ENCODE measurements at places on chromosomes 11 and 22.

DNA sequence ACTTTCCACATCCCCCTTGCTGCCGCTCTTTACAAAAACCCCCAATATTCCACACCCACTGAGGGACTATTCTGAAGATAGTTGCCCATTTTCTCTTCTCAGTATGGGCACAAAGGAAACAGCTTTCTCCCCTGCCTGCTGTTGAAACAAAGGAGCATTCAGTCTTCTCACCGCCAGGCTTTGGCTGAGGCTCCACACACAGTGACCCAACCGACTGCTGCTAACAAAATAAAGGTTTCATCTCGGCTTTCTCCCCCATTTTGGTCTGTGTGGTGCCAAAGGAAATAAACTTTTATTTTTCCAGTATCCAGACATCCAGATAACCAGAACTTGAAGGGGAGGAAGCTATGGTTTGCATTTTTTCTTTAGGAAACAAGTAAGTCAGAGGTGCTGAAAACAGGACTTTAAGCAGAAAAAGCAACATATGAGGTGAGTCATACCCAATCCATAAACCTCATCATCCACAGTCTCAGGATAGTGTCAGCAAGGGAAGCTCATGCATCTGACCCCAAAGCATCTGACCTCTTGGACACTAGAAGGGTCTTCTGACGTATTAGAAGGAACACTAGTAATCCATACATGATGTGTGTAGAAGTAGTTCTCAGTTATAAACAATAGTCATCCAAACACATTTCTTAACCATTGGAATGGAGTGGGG lies 6.4 kb downstream of the CLMP start:
- no peak for DNase-seq

DNA sequence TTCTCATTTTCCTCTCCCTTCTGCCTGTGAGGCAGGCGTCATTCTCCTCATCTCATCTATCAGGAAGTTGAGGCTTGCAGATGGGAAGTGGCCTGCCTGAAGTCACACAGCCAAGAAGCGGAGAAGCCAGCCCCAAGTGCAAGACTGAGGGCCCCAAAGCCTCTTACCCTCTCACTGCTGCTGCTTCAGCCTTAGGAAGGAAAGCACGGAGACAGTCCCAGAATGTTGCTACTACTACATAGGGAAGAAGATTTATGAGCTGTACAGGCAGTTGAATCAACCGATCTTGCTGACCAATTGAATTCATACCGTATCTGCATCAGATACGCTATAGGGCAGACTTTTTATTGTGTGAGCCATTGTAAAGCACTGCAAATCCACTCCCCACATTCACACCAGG lies 89.0 kb downstream of the CWC15 start:
- no peak for DNase-seq

GRCh38 chr11:64793271-64794160 lies 9.5 kb downstream of the MAP4K2 start:
- no peak for DNase-seq

- DNase-seq, result no peak
Measured at GRCh38 chr11:120109531-120109930, 28.4 kb downstream of the TRIM29 start.

DNA sequence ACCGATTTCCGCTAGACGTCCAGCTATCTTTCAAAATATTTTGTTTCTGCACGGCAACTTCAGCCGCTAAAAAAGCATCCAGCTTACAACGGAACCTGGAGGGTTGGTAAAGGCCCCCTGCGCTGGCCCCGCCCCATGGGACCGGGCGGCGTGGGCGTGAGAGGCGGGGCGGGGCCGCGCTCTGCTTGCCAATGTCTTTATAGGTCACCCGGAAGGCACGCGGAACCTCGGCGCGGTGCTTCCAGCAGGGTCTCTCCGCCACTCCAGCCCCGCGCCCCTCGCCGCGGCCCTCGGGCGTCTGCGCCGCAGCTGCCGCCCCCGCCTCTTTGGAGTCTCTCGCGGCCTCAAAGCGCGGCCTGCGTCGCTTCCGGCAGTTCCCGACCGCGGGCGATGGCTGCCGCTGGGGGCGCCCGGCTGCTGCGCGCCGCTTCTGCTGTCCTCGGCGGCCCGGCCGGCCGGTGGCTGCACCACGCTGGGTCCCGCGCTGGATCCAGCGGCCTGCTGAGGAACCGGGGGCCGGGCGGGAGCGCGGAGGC lies at the start of gene FDX1:
FDX1 (plus strand) TSS at position 218 of the 536 bp plus-strand sequence; CDS start at position 391, 173 bp downstream.
- peak; percentile 49 for DNase-seq

DNA sequence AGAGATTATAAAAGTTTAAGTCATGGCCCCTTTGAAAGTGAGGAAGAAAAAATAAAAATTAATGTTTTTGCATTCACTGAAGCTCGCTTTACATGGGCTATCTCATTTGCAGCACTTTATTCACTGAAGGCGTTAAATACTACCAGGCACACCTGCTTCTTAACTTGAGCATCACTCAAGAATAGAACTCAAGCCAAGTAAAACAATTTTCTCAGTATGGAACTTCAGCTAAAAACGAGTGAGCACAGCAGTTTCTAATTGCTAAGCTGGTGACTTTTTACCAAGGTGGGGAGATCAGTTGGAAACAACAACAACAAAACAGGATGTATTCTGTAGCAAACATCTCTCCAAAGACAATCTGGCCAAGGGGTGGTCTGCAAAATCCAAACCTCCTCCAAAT lies 405.6 kb downstream of the RAB38 start:
- DNase-seq, result no peak

DNA sequence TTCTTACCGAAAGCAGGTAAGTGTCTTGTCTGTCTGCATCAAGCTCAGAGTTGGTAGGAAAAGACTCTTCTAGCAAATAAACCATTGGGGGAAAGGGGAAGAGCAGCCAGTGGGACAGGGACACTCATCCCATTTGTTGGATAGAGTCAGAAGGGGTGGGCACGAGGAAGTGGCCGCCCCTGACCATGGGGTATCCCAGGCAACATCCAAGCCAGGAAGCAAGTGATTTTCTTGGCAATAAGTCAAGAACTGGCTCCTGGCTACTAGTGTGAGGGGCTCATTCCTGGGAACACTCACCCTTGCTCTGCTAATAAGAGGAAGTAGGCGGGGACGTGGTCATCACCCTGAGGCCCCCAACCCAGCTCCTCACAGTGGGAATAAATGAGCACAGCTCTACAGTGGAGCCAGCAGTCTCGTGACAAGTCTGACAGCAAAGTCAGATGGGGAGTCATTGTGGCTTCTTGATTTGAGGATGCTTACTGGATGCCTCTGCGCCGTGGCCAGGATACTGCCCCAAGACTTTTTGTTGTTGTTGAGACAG lies 6.7 kb downstream of the SLC25A18 start:
- no peak for DNase-seq

DNA sequence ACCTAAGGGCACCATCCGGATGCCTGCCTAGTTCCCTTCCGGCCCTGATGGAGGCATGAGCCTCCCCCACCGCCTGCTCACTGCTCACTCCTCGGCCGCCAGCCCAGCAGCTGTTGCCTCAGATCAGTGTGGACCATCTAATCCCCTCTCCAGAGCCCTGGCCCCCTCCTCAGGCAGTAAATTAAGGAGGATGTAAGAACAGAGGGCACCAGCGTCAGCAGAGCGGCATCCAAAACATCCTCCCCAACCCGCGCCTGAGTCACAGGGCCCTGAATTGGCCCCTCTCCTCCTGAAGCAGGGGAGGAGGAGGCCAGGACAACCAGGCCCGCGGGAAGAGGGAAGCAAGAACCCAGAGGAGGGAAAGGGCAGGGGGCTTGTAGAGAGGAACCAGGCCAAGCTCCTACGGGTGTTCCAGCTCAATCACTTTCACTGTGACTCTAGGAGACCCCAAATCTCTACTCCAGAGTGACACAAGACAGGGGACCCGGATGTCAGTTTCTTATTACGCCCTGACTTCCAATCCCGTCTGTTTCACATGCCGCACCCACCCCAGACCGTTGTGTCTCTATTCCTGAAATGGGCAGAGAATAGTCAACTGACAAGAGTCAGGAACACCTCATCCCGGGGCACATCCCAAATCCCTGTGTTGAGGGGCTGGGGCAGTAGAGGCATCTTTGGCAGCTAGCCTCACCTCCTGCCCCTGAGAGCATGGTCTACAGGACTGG lies 31.3 kb upstream of the MYOD1 start:
- DNase-seq, result no peak

- no peak for DNase-seq
Measured at GRCh38 chr11:5600374-5600851, 4.0 kb downstream of the TRIM6 start.

DNA sequence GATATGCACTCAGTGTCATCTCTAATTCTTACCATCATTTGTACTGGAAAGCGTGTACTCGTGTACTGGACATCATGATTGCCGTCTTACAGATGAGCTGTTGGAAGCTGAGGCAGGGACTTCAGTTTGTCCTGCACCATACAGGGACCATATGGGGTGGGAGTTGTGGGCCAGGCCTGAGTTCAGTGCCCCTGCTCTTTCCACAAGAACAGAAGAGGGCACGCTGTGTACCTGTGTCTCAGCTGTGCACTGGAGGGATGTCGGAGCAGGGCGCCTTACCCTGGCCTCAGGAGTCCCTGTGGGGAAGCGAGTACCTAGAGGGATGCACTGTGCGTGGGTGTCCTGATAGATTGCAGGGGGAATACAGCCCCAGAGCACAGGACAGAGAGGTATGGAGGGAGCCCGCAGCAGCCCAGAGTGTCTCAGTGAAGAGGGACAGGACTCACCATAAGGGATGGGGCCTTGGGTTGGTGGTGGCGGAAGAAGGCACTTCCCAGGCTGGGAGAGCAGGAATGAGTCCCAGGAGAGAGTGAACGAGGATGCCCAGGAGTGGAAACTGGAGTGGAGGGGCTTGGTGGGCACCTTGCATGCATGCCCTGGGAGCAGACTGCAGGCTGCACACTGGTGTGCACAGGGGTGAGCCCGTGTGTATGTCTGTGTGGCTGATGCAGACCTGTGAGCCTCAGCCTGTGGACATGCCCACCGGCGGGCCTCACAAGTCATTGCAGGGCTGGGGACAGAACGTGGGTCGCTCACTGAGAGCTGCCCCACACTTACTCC lies 329.7 kb downstream of the TBC1D22A start:
- no peak for DNase-seq

DNA sequence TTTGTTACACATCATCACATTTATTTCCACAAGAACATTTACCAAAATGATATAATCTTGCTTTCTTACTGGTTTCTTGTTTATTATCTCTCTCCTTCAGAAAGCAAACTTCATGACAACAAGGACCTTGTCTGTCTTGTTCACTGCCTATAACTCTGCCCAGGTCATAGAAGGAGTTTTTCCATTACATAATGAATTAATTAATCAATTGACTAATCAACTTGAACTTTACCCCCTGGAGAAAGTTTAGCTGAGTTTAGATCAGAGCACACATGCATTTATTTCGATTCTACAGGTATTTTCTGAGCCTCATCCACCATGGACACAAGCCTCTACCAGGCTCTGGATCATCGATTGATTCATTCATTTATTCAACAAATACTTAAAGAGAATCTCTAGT lies 6.3 kb upstream of the PRG2 start:
- no peak for DNase-seq

All from NCI-H2081 treated with DMSO at 0.1 percent for 48 hours (cell line).